Stimulated activated CD8-positive, alpha-beta memory T cell treated with anti-CD3 and anti-CD28 coated beads, Interleukin-15, amount 100 ng/mL, for 48 hours (primary cell): ENCODE measurements at places on chromosomes 4 and X.

GRCh38 chr4:86338521-86338920, 21.3 kb downstream of the MAPK10 start:
- DNase-seq = no peak

DNA sequence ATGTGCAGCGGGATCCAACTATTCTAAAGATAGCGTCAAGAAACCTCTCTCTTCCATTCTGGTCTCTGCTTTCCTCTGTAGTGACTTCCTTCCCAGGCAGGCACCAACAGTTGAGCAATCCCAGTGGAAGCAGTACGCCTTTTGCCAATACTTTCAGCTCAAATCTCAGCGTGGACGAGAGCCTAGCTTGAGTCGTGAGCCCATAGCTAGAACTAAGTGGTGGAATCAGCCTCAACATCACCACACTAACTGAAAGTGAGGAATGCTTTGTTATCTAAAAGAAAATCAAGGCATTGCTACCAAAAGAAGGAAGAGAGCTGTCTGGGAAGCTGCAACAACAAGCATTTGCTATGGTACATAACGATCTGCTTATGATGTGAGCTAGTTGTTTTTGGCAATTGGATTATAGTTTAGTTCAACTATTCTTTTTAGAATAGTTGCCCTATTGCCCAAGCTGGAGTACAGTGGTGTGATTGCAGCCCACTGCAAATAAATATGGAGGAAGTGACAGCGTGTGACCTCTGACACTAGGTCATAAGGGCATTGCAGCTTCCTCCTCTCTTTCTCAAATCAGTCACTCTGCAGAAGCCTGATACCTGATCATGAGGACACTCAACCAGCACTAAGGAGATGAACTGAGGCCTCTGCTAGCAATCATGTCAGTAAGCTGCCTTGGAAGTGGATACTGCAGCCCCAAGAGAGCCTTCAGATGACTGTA, 24.7 kb upstream of the FRYL start:
- DNase-seq = no peak

DNA sequence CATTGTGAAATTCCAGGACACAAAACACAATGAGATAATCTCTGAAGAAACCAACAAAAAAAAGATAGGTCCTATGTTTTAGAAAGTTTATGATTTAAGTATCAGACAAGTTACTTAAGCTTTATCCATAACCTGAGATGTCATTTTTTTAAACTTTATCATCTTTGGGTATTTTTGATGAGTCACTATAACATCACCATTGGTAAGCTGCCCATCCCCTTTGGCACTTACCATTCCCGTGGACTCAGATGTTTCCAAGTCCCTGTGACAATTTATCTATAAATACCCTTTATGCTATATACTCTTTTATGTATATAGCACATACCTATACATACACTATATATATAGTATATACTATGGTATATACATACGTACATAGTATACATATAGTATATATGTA, 198.9 kb upstream of the GEMIN8 start:
- DNase-seq = no peak

GRCh38 chr4:126627255-126627654, 1005.5 kb upstream of the INTU start:
- DNase-seq = no peak

GRCh38 chrX:109464231-109464630, 17.7 kb downstream of the GUCY2F start:
- no peak for DNase-seq

- no peak for DNase-seq
Observed at GRCh38 chrX:69618803-69619202, 2.9 kb downstream of the EDA start.

GRCh38 chr4:31974490-31975002, 1254.4 kb downstream of the PCDH7 start:
- no peak for DNase-seq

GRCh38 chrX:107197319-107197718, 8.9 kb downstream of the NUP62CL start:
- no peak for DNase-seq

DNA sequence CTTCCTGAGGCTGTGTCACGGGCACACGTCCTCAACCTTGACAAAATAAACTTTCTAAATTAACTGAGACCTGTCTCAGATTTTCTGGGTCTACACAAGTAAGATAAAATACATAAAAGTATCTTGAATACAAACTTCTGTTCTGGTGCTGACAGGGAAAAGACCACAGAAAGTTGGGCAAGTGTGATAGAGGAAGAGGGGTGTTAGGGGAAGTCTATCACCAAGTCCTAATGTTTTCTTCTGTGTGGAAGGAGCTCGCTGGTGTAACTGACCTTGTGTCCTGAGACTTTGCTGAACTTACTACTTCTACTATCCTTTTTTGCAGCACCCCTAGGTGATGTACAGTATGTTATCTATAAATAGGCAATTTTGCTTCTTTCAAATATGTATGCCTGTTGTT, 97.0 kb upstream of the STIM2 start:
- DNase-seq = no peak

DNA sequence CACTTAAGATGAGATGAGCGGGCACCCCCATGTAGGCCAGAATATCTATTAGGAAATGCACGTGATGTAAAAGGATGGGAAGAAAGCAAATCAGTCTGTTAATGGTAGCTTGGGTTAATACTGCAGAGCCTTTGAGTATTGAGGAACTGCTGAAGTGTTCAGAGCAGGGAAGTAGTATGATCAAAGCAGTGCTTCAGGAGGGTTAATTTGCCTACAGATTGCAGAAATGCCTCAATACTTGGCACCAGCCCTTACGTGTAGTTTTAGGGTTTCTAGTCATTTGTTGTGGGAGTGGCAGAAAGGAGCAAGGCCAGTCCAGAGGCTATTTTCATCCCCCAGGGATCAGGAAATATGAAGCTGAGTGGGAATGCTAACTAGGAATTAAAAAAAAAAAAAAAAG, 19.7 kb downstream of the ZFX start:
- DNase-seq = no peak

GRCh38 chrX:46184749-46185148, 360.5 kb downstream of the ZNF674 start:
- DNase-seq = no peak

- no peak for DNase-seq
Observed at GRCh38 chrX:71173440-71173839, 28.8 kb downstream of the NLGN3 start.

DNA sequence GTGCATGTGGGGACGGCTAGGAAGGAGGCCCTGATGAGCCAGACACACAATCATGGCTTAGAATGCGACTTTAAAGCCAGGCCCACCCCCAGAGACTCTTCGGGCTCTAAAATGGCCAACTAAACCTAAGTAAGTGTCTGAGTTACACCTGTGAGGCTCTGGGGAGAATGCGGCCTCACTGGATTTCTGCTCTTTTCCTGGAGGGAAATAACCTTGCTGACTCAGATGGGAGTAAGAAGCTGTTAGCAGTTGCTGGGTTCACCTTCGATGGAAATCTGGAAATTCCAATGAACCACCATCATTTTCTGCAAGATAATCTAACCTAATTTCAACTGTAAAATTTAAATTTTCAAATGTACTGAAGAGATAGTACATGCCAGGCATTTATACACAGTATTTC, 97.6 kb upstream of the MAML3 start:
- DNase-seq = no peak

DNA sequence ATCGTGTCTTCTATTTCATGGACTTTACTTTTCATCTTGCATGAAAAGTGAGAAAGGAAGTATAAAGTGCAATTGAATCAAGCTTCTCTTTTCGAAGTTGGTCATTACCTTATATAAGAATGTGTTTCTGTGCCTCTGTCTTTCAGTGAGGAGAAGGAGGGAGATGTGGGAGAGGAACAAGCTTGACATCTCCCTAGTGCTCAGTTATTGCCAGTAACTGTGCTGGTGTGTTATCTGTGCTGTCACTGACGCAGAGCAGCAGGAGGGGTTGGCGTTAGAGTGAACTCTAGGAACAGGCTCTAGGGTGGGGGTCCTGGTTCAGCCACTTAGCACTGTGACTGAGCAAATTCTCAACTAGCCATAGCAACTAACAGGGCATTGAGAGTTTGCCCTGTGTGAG, 34.0 kb upstream of the TBC1D9 start:
- no peak for DNase-seq

GRCh38 chrX:111505783-111506182, 5.7 kb upstream of the SERTM2 start:
- DNase-seq = no peak

DNA sequence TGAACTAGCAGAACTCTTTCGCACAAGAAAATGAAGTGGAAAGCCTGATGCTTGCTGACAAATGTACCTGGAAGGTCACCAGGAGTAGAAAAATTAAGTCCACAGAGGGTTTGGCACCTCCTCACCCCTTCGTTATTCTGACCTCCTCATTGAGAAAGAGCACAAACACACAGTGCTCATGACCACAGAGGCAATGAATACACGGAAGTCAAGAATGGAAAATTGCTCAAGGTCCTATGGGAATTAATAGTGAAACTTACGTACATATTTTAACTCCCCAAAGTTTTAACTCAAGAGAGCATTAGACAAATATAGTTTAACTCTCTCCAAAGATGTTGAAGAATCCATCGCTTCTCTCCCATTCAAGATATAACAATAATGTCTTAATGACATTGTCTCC, 83.6 kb upstream of the CAMK2D start:
- DNase-seq = no peak

DNA sequence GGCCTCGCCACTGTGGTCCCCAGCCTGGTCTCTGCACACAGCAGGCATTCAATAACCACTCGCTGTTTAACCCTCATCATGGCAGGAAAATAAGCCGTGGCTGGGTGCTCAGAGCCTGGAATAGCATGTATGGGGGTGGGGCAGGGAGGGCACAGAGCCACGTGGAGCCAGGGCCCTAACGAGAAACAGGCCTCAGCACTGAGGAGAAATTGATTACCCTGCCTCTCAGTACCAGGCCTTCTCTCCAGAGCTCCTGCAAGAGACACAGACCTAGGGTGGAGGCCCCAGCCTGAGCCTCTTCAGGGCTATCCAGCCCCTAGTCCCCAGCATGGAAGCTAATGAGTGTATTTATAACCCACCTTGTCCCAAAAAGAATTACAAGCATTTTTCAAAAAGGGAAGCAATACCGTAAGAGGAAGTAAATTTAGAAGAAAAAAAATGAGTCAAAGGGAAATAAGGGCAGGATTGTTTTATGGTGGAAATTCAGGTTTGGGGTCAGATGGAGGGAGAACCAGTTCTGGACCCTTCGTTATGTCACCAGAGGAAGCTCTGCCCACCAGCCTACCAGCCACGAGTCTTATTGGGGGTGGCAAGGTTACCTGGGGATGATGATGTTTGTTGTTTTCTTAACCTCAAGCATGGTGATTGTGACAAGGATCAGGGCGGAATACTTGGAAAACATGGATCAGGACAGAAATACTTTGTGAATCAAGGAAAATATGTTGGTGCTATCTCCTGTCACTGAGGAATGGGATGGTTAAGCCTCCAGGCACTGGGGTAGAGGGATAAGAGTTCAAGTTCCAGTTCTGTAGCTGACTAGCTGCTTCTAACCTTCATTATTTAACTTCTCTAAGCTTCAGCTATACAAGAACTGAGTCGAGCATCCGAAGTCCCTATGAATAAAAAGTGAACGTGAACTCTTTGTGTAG, 101.9 kb upstream of the RBPJ start:
- no peak for DNase-seq

DNA sequence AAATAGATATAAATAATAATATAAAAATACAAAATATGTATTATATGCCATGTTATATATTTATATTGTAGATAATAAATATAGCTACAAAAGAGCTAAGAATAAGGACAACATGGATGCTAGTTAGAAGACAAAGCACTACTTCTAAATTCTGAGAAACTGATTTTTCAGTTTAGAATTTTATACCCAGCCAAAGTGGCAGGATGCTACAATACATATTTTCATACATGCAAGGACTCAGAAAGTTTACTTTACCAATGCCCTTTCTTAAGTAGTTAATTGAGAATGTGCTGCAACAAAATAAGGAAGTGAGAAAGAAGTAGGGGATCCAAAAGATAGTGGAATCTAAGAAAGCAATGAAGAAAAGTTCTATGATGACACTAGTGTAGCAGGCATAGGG, 64.5 kb downstream of the PDE5A start:
- DNase-seq = no peak

- DNase-seq = no peak
Observed at GRCh38 chr4:125115941-125116340, 198.8 kb upstream of the FAT4 start.

DNA sequence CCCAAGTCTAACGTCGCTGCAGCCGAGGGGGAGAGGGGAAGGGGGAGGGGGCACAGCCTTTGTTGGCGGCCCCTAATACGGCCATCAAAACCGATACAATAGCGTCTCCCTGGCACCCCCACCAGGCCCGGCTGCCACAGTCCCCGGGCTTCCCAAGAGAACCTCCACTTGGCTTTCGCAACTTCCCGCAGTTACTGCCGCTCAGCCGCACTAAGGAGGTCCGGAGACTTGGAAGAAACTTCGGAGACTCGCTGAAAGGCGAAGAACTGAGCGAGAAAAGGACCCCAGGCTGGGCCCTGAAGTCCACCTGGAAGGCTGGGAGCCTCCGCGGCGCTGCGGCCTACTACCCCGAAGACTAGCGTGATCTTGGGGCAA, 2.8 kb downstream of the NKX6-1 start:
- no peak for DNase-seq

GRCh38 chrX:74514384-74514783, 93.1 kb downstream of the SLC16A2 start:
- no peak for DNase-seq

- DNase-seq = no peak
Observed at GRCh38 chrX:18377796-18378195, 23.3 kb upstream of the SCML2 start.

- DNase-seq = no peak
Observed at GRCh38 chr4:169253113-169253671, 17.6 kb downstream of the SH3RF1 start.
